ENCODE measurements at places on chromosomes 7 and 10. TPM values are rescaled to one million over a fixed set of nuclear protein-coding genes. Genes with fewer than 3 reads are reported as not detected.

DNA sequence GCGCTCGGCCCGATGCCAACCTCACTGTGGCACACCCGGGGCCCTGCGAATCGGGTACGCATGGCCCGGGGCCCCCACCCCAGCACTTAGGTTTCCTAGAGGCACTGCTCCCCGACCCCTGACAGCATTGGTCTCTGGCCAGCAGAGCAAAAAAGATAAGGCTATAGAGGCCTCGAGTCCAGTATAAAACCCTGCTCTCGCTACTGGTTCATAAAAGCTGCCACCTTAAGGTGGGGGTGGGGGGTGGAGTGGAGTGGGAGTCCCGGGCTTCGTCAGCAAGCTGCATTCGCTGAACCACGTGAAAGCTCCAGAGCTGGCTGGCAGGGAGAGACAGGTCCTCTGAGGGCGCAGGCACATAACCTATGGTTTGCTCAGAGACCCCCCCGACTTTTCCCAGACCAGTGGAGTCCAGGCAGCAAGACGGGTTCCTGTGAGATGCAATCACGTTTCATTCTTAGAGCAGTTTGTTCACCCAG, 1.3 kb downstream of the KAZALD1 start:
- no peak for DNase-seq

GRCh38 chr10:74063256-74063655, 65.3 kb downstream of the VCL start:
- DNase-seq = no peak

DNA sequence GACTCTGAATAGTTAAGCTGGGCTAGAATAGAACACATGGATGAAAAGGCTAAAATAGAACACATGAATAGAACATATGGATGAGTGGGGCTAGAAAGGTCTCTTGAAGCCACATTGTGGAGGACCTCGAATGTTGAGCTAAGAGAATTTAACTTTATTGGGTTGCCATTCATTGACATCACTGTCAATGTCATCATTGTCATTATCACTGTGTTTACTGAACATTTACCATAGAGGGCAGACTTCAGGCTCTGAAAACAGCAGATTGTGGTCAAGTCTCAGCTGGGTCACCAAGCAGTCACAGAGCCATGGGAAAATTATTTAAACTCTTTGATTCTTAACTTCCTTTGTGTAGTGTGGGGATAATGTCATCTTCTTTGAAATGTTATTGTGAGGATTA, 80.4 kb downstream of the WDFY4 start:
- no peak for DNase-seq

- no peak for DNase-seq
Measured at GRCh38 chr10:43108951-43109350, 29.3 kb upstream of the CSGALNACT2 start.

- DNase-seq = no peak
Measured at GRCh38 chr7:4549681-4550080, 132.4 kb upstream of the FOXK1 start.

DNA sequence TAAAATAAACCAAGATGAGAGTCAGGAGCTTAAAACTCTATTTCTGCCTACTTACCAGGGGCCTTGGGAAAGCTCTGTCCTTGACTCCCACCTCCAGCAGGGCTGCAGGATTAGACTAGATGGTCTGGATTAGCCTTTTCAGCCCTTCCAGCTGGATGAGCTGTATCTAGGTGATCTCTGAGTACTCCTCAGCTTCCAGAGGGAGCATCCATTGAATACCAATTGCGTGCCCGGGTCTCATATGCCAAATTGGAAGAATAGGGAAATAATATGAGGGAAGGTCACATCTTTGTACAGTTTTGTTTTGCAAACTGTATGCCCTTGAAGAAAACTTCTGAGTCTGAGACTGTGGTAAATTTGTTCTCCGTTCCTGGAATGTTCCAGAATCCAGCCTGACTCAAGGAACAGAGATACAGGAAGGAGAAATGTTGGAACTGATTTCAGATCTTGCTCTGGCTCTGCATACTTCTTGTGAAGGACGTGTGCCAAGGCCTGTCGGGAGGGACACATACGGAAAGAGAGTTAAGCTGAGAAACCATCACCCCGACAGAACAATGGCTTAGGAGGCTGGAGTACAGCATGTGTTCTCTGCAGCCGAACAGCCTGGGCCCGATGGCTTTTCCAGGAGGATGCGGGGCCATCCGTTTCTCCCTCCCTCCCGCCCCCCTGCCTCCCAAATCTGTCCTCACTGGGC, 44.9 kb downstream of the MINDY4 start:
- DNase-seq = no peak

DNA sequence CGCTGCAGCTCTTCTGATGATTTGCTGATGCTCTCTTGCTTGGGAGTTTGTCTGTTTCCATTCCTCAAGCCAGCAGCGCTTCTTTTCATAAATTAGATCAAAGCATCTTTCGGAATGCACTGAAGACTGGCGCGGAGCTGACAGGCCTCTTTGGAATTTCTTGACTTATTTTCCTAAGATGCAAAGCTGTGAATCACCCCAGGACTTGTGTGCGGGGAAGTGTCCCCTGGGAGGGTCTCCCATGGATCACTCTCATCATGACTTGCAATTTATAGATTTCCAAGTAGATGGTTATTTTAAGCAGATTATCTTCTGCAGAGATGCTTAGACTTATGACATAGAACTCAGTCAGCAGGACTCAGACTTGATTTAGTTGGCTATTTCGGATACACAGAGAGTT, 467.2 kb downstream of the TCERG1L start:
- DNase-seq = no peak

DNA sequence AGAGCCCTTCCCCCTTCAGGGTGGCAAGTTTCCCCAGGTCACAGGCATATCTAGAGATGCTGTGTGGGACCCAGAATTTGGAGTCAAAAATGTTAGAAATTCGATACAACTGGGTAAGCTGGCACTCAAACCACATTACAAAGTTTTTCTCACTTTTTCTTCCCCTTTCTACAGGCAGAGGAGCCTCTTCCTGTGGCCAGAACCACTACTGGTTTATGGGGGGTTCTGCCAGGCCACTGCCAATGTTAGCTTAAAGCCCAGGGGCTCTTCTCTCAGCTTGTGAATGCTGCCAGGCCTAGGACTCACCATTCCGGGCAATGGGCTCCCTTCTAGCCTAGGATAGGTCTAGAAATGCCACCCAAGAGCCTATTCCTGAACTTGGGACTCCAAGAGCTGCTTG, 617.9 kb upstream of the PHF14 start:
- DNase-seq = no peak

DNA sequence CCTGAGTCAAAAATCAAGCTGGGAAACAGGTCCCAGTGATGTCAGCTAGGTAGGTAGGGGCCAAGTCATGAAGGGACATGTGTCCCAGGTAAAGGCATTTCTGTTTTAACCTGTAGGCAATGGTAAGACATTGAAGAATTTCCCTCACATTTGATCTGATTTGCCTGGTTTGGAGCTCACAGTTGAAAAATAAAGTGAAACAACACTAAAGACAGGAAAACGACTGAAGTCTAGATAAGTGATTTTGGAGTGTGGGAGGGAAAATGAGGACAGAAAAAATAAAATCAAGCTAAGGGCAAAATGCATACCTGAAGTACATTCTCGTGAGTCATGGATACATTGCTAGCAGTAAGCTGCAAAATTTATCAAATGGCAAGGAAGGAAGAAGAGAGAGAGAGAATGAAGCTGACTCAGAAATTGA, 169.9 kb downstream of the SKIDA1 start:
- no peak for DNase-seq

The CYP2C8 gene
- 0.40 TPM for total RNA-seq

Measured in prostate gland (tissue), 2 donors.